Activated naive CD4-positive, alpha-beta T cell (primary cell): ENCODE measurements at places on chromosomes 2 and 18.

- DNase-seq = no peak
Observed at GRCh38 chr2:70668432-70668831, 99.6 kb downstream of the ADD2 start.

DNA sequence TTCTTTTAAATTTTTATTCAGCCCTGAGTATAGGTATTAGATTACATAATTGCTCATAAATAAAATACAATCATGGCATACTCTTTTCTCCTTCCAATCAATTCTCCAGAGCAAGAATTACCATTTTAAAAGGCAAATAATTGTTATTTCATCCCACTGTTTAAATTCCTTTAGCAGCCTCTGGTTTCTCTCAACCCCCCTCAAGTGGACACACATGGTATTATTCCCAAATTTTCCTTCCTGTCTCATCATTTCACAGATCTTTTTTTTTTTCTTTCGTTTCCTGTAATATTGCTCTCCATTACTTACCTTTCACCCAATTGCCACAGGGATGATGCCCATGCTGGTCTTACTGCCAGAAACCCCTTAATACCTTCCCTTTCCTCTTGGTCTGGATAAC is 385.2 kb downstream of the RIT2 start:
- DNase-seq = no peak

DNA sequence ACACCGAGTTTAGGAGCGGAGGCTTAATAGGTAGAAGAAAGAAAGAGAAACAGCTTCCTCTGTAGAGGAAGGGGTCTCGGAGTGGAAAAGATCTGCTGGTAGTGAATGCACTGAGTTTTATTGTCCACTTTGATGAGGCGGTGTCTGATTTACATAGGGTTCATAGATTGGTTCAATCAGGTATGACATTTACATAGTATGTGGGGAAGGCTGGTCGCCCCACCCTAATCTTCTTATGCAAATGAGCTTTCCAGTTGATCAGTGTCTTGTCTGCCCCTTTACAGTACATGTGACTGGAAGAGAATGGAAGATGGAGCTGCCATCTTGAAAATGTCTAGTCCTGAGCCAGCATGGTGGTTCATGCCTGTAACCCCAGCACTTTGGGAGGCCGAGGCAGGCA is 19.9 kb upstream of the CNOT11 start:
- no peak for DNase-seq

GRCh38 chr2:55919574-55919973 is 4.0 kb downstream of the EFEMP1 start:
- DNase-seq = no peak

DNA sequence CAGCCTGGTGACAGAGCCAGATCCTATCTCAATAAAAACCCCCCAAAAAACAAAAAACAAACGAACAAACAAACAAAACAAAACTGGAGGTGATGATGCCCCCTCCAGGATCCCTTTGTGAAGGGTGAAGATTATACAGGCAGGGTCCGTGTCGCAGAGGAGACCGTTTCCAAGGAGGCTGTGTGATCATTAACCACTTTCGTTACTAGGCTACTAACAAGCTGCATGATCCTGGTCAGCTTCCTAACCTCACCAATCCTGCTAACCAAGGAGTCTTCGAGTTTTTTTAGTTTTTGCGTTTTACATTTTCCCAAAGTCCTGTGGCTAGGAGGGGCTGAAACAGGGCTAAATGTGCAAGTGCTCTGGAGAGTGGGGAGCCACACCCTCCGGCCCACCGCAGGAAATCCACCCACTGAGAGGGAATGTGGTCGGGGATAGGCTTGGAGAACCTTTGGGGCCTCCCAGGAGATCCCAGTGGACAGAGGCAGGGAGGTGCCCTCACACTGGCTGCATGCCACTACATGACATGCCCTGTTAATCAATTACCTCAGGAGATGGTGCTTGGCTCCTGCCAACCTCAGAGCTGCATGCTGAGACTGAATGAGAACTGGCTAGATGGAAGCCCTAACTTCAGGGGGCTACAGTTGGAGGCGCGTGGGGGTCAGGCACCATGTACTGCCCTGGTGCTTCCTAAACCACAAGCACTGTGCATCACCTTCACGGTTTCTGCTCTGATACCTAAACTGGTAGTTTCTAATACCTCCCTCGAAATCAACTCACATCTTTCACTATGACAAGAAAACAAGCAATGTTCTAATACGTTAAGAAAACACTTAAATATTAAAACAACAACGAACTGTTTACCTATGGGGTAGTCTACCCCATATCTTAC is 67.5 kb upstream of the RGPD5 start:
- no peak for DNase-seq

GRCh38 chr2:56295666-56296065 is 111.9 kb downstream of the CCDC85A start:
- DNase-seq = no peak

DNA sequence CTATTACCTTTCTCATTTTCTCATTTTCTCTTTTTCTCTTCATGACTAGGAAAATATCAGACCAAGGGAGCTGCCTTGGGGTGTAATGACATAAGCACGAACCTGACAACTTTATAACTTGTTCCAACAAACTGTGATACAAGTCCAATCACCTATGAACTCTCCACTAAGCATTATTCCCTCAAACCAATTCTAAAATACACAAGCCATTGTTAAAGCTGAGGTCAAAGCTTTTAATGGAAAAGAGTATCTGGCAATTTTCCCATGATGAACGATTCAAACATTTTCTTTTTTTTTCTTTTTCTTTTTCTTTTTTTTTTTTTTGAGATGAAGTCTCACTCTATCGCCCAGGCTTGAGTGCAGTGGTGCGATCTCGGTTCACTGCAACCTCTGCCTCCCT is 48.4 kb upstream of the NARS1 start:
- DNase-seq = no peak

DNA sequence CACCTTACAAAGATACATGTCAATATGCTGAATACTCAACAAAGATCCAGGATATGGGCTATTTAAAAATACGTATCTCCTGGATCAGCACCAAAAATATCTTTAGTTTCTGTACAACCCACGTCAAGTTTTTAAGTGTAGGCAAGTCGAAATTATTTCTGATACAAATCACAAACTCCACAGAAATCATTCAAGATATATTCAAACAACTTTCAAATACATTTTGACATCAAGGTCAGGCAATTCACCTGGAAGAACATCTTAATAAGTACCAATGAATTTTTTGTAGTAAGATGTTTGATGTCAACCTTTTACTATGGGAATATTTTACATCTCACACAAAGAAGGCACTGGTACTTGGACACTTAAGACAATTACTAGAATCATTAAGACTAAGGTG is 86.2 kb downstream of the CUL3 start:
- no peak for DNase-seq

DNA sequence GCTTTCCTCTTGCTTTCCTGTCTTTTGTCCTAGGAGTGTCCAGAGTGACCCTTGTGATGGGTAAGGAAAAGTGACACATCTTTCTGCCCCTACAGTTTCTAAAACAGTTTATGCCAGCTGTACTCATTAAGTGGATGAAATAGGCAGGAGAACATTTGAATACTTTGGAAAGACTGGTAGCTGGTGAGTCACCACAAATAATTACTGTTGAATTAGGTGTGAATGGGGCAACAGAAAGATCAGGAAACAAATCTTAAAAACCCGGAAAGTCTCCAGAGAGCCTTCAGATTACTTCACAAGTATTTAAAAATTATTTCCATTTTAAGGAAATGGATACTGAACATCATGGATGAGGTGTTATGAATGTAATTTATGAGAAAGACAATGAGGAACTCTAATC is 278.5 kb downstream of the CLIP4 start:
- DNase-seq = no peak

DNA sequence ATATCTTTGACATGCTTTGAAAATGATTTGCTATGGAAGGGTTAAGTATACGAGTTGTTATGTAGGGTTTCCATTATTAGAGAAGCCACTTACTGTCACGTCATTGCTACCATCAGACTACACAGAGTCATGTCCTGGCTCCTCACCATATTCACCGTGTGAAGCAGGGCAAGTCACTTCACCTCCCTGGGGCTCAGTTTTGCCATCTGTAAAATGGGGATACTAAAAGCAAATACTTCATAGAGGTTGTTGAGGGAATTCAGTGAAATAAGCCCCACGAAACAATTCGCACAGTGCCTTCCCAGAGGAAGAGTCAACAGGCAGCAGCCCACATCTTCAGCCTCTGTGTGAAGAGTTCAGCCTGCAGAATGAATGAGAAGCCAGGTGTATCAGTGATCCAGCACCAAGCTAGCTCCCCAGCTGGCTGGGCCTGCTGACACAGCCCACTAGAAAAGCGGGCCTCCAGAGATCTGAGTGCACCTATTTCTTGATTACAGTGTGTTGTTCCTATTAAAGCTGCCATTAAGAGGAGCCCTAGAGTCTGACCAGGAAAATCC is 3.4 kb downstream of the DIPK1C start:
- no peak for DNase-seq

GRCh38 chr2:52956766-52957165 is 810.8 kb upstream of the CHAC2 start:
- no peak for DNase-seq

- DNase-seq = no peak
Observed at GRCh38 chr2:230879891-230880290, 15.1 kb downstream of the ITM2C start.

GRCh38 chr2:142868229-142868762 is 9.2 kb upstream of the KYNU start:
- no peak for DNase-seq

DNA sequence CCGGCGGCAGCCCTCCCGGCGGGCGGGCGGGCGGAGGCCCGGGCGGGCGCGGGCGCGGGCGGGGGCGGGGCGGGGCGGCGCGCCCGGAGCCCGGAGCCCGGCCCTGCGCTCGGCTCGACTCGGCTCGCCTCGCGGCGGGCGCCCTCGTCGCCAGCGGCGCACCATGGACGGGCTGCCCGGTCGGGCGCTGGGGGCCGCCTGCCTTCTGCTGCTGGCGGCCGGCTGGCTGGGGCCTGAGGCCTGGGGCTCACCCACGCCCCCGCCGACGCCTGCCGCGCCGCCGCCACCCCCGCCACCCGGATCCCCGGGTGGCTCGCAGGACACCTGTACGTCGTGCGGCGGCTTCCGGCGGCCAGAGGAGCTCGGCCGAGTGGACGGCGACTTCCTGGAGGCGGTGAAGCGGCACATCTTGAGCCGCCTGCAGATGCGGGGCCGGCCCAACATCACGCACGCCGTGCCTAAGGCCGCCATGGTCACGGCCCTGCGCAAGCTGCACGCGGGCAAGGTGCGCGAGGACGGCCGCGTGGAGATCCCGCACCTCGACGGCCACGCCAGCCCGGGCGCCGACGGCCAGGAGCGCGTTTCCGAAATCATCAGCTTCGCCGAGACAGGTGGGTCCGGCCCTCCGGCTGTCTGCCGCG is at the start of gene INHBB:
Gene INHBB, plus strand, starts transcription at position 111 of the 641 bp plus-strand sequence. Its CDS starts 53 bp downstream, at position 164.
- no peak for DNase-seq

- no peak for DNase-seq
Observed at GRCh38 chr2:191690327-191690726, 12.4 kb downstream of the NABP1 start.

DNA sequence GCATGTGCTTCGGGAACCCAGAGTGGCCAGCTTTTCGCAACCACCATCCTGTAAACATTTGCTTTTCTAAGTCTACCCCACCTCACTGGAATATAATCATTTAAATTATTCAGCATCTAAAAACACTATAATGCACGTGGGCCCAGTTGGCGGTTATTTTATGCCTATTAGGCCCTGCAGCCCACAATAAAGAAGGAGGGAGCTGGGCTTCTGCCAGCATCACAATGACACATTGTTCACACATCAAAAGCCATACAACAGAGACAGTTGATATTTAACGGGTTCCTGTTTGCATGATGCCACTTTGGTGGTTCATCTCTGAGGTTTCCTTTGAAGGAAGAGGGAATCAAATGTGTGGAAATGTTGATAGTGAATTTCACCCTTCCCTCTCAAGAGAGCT is 916.0 kb upstream of the CELF4 start:
- no peak for DNase-seq

DNA sequence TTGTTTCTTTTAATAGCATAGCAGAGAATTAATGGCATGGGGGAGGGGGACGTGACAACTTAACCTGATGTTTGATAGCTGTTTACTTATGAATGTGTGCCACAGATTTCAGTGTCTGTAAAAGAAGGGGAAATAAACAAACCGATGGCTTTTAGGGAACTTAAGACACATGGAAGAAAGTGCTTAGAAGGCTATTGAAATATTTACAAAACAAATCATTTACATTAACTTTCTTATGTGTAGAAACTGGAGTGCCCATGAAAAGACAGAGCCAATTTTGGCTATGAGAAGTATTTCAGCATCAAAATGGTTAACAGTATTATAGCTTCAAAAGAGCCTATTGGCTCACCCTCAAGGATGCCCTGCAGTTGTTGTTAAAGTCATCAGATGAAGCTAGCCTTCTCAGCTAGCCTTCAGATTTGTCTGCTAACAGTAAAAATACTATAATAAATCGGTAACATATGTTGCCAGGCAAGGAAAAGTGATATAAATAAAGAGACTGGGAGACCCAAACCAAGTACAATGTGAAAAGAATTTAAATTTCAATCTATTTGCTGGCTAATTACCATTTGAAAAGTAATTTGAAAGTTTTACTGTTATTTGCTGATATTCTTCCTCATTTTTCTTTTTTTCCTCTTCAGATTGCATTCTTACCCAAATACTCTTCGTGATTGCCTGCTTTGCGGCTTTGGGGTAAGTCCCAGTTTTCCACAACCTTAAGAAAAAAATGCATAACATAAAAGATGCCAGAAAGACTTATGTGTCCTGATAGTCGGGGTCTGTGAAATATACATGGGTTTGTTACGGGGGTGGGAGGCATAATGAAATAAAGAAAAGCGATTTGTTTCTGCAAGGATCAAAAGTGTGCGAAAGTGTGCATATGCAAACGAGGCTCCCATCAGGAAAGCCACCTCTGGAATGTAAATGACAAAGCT is 256.4 kb downstream of the MEIS1 start:
- DNase-seq = no peak

DNA sequence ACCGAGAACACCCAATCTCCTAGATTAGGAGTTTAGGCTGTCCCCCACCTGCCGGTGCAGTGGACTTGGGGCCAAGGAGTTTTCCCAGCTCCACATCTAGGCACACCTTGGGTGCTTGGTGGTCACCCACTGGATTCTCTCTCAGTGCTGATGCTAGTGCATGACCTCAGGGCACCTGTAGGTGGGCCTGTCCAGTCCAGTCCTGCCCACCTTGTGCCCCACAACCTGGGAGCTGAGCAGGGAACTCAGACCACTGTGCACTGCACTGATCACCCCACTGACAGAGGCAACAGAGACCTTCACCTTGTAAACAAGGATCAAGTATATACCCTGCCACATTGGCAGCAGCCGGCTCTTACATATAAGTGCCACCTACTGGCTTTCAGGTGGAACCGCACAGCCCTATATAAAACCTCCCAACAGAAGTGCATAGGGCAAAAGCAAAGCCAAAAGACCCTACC is 12.7 kb upstream of the CDH19 start:
- no peak for DNase-seq

GRCh38 chr2:138893746-138894145 is 113.6 kb upstream of the NXPH2 start:
- no peak for DNase-seq

GRCh38 chr18:7116001-7116730 is 1.4 kb downstream of the LAMA1 start:
- no peak for DNase-seq

- DNase-seq = no peak
Observed at GRCh38 chr18:51255693-51256092, 58.2 kb upstream of the MEX3C start.

- no peak for DNase-seq
Observed at GRCh38 chr2:133431289-133431688, 137.0 kb downstream of the NCKAP5 start.
